ENCODE measurements at places on chromosomes 1 and 21.

DNA sequence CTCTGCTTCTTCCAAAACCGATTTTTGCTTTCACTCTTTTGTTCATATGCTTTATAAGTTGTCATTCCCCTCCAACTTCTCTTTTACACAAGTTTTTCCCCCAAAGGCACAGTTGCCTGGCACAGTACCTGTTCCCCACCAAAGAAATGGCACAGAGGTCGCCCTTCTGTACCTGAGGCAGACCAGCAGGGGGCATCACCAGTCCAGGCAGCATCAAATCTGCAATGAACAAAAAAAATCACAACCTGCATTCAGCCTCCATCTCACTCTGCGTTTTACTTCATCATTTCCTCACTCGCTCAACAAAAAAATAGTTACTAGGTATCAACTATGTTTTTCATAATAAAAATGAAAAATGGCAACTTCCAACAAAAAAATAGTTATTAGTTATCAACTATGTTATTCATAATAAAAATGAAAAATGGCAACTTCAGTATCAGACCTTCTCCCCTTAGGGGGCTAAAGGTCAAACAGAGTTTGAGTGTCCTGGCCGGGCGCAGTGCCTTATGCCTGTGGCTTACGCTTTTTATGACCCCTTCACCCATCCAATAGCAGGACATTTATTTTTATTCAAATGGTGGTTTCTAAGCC, 4.1 kb downstream of the EIF2D start:
- no peak for DNase-seq

GRCh38 chr1:203199816-203200571, 13.5 kb upstream of the CHI3L1 start:
- no peak for DNase-seq

DNA sequence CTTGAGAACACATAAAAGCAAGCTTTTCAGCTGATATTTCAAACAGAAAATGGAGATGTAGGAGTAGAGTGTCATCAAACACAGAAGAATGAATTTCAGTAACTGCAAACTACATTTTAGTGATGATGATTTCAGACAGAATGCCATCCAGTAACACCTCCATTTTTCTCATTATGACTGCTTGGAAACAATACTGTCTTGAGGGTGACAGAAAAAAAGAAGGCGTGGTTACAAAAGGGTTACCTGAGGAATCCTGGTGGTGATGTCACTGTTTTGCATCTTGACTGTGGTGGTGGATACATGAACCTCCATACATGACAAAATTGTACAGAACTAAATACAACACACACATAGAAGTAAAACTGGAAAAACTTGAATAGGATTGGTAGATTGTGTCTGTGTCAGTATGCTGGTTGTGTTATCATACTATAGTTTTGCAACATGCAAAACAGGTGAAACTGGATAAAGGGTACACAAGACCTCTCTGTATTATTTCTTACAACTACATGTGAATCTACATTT, 375.9 kb downstream of the PTBP2 start:
- no peak for DNase-seq

- no peak for DNase-seq
Observed at GRCh38 chr1:224205438-224205840, 22.4 kb downstream of the DEGS1 start.

DNA sequence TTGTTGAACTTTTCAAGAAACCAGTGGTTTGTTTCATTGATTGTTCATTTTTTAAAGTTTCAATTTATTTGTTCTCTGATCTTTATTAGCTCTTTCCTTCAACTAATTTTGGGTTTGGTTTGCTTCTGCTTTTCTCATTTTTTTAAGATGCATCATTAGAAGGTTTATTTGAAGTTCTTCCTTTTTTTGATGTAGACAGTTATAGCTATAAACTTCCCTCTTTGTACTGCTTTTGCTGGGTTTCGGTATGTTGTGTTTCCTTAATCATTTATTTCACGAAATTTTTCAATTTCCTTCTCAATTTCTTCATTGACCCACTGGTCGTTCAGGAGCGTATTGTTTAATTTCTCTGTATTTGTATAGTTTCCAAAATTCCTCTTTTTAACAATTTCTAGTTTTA, 133.3 kb upstream of the GPR52 start:
- no peak for DNase-seq

- no peak for DNase-seq
Observed at GRCh38 chr1:51330331-51331201, at the start of gene TTC39A. Gene TTC39A, minus strand, starts transcription at chr1:51330562. Its CDS starts 85 bp downstream, at chr1:51330477.

DNA sequence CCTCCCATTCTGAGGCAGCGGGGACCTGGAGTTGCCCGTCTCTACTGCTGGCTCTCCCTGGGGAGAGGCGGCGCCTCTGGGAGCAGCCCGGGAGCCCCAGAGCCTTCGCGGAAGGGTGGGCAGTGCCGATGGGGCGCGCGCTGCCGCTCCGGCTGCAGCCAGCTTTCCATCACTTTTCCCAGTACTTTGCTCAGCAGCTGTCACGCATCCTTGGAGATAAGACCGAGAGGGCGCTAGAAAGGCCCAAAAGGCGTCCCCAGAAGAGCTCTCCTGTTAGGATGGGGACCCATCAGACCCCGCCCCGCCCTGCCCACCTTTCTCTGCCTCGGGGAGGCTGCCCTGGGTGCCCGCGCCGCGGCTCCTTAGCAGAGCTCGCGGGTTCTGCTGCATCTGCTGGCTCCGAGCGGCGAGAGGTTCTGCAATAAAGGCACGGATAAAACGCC, 534 bp downstream of the KCNH1 start:
- DNase-seq: no peak

DNA sequence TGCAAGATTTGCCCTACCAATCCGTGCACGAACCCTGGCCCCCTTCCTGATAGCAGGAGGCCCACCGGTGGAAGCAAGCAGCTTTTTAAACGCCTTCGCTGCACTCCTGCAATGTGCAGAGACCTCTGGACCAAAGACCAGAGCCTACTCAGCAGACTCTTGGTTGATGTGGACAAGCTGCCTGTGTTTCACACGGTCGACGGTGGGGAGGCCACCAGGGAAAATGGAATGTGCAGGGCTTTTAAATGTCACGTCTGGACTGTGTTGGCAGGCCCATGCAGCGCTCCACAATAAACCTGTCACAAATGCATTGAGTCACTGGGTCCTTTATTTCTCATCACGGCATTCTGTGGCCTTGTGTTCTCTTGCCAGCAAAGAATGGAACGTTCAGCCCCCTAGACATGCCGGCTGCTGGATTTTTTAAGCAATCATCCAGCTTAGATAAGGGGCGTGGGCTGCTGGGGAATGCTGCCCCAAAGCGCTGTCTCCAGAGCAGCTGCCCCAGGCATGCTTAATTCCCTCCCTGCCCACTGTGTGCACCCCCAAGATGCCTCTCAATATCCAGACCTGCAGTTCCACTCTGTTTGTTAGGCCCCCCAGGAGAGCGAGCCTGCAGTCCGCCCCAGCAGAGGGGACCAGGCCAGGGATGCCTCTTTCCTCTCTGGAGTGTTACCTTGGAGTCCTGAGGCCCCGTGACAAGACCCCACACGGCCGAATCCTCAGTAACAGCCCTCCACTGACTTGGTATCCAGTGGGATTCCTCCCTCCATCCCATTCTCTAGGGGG, 71.3 kb downstream of the ATP5PO start:
- DNase-seq: no peak

All from glomerular endothelial cell (primary cell).